Liver (tissue), 10 donors: ENCODE measurements at places on chromosomes 3 and 15.
A peak's percentile ranks its signal among the peaks of the same experiment; 100 is the strongest.

- no peak for DNase-seq
Measured at GRCh38 chr15:40003116-40003916, 35.7 kb downstream of the SRP14 start.

DNA sequence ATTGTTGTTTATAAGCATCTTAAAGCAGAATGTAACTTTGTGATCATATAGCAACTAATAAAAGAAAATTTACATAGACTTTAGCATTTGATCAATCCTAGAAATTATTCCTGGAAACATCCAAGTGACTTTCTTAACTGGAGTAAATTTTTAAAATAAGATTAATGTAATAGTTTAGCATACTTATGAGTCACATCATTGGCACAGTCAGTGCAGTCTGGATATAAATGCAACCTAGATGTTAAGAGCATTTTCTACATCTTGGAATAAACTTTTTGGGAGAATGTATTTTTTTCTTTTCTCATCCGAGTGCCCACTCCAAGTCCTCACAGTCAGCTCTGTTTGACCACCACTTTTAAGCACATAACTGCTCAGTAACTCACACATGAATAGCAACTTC, 324.6 kb upstream of the PLSCR5 start:
- DNase-seq, result no peak

DNA sequence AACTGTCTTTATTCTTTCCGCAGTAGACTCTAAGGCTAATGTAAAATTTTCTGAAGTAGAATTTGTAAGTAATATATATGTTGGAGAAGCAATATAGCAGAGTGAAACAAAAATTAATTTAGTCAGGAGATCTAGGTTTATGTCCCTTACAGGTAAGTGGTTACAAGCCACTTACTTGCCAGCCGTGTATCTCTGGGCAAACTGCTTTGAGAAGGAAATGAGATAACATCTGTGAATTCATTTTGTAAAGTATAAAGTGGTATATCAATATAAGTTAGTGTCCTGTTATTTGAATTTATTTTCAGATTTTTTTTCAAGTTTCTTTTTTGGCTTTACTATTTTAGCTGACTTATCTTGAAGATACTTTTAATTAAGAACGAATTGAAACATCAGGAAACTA, 5.5 kb downstream of the DAZL start:
- no peak for DNase-seq

GRCh38 chr3:63528325-63529000, 124.0 kb upstream of the SNTN start:
- DNase-seq, result no peak

DNA sequence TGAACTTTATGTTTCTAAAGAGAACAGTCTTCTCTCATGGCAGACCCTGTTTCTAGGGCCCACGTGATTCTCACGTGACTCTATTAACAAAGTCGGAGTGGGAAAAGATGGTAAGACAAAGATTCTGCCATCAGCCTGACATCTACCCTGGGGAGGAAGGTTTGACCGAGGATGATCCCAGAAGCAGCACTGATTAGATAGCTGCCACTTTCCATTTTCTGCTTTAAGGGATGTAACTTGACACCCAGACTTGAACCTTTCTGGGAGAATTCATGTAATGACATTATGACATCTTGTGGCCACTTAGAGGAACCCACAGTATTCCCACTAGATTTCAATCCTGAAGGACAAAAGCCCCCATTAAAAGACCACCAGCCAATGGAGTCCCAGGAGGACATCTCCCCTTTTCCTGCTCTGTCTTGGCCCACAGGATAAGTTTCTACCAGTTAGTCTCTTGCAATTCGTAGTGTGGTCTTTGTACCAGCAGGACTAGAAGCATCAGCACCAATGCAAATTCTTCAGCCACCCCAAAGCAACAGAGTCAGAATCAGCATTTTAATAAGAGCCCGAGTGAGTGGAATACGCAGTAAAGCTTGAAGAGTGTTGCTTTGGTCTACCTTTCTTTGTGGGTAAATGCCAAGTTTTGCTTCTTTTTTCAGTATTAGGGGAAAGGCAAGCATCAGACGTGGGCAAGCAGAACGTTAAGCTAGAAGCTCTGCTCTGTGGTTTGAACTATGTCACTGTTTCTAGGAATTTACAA, 480.5 kb upstream of the PROK2 start:
- DNase-seq, result no peak

GRCh38 chr15:84715441-84716035, 401 bp downstream of the SEC11A start:
- peak; percentile 44 for DNase-seq

DNA sequence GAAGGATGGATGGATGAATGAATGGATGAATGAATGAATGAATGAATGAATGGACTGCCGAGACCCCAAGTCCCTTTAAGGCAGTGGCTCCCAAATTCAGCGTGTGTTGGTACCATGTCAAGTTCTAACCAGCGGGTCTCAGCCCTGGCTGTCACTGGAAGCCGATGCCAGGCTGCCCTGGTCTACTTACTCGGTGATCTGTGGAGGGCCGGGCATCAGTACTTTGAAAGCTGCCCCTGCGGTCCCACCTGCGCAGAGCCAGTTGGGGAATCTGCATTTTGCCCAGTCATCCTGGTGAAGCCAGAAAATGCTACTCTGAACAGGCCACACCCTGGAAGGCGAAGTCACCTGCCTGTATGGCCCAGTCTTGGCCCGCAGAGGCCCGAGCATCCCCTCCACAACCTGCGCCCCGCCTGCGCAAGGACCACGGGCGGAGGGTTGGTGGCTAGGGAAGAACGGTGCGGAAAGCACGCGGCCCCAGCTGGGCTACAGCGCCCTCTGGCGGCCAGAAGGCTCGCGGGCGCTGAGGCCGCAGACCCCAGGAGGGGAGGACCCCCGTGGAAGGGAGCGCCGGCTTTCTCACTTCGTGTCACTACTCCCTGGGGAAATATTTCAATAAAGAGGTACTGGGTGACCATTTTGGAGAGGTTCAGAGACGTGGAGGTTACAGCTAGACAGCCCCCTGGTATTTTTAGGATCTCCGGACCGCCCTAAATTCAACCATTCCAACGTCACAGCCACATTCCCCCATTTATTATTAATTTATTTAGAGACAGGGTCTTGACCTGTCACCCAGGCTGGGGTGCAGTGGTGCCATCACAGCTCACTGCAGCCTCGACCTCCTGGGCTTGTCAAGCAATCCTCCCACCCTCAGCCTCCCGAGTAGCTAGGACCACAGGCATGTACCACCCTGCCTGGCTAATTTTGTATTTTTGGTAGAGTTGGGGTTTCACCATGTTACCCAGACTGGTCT, 34.9 kb downstream of the PRKCD start:
- peak; percentile 69 for DNase-seq

- DNase-seq, result no peak
Measured at GRCh38 chr3:128182656-128183055, 29.4 kb downstream of the EEFSEC start.

DNA sequence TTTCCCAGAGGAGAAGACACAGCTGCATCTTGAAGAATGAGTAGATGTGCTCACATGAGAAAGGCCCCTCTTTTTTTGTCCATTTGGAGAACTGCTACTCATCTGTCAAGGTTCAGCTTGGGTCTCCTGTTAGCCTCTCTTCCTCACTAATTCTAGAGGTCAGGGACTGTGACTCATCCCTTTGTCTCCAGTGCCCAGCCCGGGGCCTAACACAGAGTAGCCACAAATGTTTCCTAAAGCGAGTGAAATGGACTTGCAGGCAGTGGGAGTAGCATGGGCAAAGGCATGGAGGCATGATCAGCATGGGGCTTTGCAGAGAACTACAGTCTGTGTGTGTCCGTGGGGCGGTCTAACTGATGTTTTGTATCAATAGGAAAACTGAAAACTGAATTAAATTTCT, 33.9 kb upstream of the MRPS22 start:
- DNase-seq, result no peak

DNA sequence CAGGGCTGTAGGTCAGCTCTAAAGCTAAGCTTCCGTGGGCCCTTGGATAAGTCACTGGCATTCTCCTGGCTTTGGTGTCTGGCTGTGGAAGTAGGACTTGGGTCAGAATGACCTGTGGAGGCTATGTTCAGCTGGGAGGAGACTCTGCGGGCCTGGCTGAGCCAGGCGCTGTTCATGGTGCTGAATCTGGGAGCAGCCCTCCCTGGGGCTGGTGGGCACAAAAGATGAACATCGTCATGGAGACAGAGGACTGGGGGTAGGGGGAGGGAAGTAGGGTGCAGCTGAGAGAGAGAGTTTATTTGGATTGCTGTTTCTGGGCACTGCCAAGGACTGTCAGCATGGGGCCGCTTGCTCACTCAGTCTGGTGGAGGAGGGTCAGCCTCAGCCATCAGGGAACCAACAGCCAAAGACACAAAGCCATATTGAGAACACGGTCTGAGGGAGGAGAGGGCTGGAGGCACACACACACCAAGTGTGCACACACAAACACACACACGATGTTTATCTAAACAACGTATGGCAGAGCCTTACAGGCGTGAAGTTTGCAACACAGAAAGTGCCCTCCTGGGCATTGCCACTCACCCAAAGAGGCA, 120.7 kb upstream of the LINGO1 start:
- DNase-seq, result no peak

- DNase-seq, result no peak
Measured at GRCh38 chr3:159650726-159651125, 337.9 kb upstream of the IL12A start.

- DNase-seq, result no peak
Measured at GRCh38 chr15:80526556-80527340, 122.6 kb downstream of the ARNT2 start.

DNA sequence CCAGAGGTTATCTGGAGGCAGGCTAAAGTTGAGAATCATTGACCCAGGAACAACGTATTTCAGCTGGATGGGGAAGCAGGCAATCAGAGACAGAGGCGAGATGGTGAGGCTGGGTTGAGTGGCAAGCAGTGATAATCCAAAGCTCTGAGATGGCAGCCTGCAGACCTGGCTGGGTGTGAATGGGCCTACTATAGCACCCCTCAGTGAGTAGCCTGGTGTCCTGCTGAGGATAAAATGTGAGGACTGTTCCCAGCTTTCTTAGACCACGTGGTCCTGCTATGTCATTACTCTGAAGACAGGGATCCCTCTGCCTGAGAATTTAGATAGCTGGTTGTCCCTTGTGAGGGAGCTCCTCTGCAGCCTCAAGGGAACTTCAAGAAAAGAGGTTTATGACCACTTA, 141.5 kb downstream of the ARPP21 start:
- no peak for DNase-seq

DNA sequence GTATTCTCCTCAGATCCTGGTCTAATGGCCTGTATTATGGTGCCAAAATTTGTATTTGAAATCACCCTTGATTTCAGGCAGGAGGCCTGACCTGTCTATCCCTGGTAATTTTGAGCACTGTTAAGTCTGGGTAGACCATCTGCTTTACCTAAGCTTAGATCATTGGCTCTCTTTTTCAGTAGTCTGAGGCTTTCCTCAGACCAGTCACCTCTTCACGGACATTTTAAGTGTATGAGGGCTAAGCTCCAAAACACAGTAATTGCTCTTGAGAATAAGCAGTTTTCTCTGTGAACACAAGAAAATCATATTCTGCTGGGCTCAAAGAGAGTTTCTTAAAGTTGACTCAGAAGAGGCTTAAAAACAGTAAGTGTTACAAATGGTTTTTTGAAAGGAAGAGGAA, 92.0 kb upstream of the SAMMSON start:
- no peak for DNase-seq

GRCh38 chr3:32009101-32009500, 27.6 kb downstream of the ZNF860 start:
- DNase-seq, result no peak

GRCh38 chr15:36362509-36362915, 216.9 kb upstream of the CDIN1 start:
- no peak for DNase-seq

GRCh38 chr3:10901296-10901945, 85.4 kb downstream of the SLC6A11 start:
- no peak for DNase-seq

GRCh38 chr3:73746623-73747022, 121.9 kb upstream of the PDZRN3 start:
- DNase-seq, result no peak

DNA sequence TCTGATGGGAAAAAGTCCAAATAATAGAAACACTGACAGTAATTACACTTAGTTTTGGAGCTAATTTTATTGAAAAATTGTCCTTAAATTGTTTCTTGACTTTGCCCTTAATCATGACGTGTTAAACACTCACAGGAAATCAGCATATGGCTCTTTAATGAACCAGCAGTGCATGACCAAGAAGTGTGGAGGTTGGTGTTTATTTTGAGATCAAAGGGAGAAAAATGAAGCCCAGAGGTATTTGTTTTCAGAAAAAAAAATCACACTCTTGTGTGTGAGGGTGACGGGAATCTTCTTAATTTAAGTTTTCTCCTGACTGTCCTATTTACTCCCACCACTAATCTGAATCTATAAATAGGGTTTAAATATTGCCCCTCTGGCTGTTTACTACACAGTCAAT, 28.8 kb upstream of the SYNM start:
- DNase-seq, result no peak

DNA sequence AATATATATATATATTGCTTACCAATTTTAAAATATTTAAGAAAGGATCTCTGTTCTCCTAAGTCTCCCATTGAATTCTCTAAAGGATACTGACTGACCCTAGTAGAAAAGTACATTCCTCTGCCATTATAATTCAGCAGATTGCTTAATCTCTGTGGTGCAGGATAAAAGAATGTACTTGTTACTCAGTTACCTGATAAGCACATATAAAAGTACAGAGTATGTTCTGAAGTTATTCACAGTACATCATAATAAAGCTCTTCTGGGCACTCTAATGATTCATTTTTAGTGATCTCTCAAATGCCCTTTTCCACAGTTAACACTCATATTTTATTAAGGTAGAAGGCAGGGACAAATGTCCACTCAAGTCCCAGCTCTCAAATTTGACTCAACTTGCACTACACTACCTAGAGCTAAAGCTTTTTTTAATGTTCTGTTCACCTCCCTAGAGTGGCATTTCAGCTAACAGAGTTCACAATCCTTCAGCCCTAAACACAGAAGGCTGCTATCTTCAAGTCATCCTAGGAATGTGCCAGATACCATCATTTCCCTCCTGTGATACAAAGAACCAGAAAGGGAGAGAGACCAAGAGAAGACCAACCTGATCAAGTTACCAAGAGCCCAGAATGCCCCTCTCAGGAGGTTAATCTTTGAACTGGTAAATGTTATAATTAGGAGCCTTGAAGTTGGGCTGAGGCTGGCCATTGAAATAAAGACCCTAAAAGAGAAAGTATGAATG, 53.3 kb downstream of the MEIS2 start:
- no peak for DNase-seq

- DNase-seq, result no peak
Measured at GRCh38 chr15:39593071-39593655, 12.3 kb downstream of the THBS1 start.

DNA sequence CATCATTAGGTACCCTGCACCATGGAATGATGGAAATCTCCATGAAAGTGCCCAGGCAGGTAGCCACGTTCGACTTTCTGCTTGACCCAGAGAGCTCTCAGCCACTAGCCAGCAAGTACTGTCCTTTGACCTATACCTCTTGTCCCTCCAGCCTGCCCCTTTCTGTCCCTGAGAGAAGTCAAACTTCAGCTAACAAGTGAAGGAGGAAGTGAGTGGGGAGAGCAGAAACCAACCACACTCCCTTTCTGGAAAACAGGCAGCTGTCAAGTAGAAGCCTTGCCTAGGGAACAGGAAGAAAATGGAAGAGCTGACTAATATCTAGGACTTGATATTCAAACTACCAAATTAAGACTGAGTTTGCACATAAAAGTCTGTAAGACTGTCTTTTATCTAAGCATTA, 30.3 kb upstream of the FSTL1 start:
- no peak for DNase-seq

- DNase-seq, result no peak
Measured at GRCh38 chr3:41193794-41194539, 5.3 kb upstream of the CTNNB1 start.

GRCh38 chr3:181703601-181704420, 7.9 kb upstream of the SOX2 start:
- no peak for DNase-seq

- peak; percentile 79 for DNase-seq
Measured at GRCh38 chr15:51681303-51681963, at the start of gene SCG3. TSS of gene SCG3 (plus strand) at chr15:51681503. CDS start at chr15:51681756, 253 bp downstream.
